ENCODE measurements at places on chromosomes 1 and 21.

DNA sequence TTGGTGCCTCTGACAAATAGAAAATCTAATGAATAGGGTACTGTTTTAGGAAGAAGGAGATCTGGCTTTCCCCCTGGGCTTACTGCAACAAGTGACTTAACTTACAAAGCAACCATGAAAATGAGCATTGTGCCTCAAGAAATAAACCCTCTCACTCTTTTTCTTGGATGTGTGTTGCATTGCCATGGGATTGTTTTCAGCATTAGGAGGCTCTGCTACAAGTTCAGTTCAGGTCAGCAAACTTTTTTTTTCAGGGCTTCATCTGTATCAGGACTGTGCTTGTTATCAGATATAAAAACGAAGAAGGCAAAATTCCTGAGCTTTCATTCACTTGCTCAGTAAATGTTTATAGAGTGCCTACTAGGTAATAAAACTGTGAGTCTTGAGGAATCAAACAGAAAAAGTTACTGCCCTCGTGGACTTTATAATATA lies 37.8 kb upstream of the DOCK7 start:
- DNase-seq = no peak

- DNase-seq = peak; percentile 46
Observed at GRCh38 chr21:21101911-21102310, 103.7 kb downstream of the NCAM2 start.

GRCh38 chr1:204989266-204990058 lies 53.5 kb upstream of the CNTN2 start:
- DNase-seq = peak; percentile 89

DNA sequence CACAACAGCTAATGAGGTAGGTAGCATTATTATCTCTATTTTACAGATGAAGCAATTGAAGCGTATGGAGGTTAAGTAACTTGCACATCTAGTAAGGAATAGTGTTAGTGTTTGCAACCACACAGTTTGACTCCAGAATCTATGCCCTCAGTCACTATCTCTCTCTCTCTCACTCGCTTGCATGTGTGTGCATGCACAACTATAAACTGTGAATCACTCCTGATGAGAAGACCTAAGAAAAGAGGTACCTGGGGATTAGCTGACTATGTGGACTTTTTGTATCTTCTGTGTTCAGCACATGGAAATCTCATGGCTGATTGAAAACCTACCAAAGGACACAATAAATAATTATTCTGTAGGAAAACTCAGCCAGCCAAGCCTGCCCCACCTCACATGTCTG lies 295.5 kb downstream of the BRINP2 start:
- no peak for DNase-seq

- DNase-seq = no peak
Observed at GRCh38 chr1:1669468-1670440, 10.9 kb upstream of the CDK11B start.

GRCh38 chr1:77287535-77287934 lies 5.7 kb downstream of the AK5 start:
- no peak for DNase-seq

- DNase-seq = no peak
Observed at GRCh38 chr1:53521924-53522552, 62.8 kb downstream of the DMRTB1 start.

All from H9 (cell line).